ENCODE measurements at places on chromosomes 2 and 18. TPM values are rescaled to one million over a fixed set of nuclear protein-coding genes. Genes with fewer than 3 reads are reported as not detected.

The CD226 gene
- total RNA-seq: 0.17 TPM

The SERPINE2 gene
- 266 TPM for total RNA-seq

The IL36G gene
- not detected for total RNA-seq

The RPRM gene
- not detected for total RNA-seq

The DSG2 gene
- total RNA-seq: 51.7 TPM

The PSMA8 gene
- not detected for total RNA-seq

The FTCDNL1 gene
- 4.2 TPM for total RNA-seq

The RGPD4 gene
- not detected for total RNA-seq

The PRSS56 gene
- total RNA-seq: not detected

The RGPD8 gene
- total RNA-seq: 4.3 TPM

The SERPINB10 gene
- not detected for total RNA-seq

The ME2 gene
- 62.4 TPM for total RNA-seq

The TMEM169 gene
- 0.48 TPM for total RNA-seq

The ST8SIA5 gene
- not detected for total RNA-seq

The ANKRD12 gene
- 24.1 TPM for total RNA-seq

The PPP1R1C gene
- 4.8 TPM for total RNA-seq

The GNLY gene
- not detected for total RNA-seq

The SP5 gene
- total RNA-seq: 2.1 TPM

The PSTPIP2 gene
- 3.9 TPM for total RNA-seq

The NOL4 gene
- total RNA-seq: not detected

The HOXD12 gene
- total RNA-seq: not detected

The NEB gene
- total RNA-seq: not detected
